Sigmoid colon (tissue), 7 donors: ENCODE measurements at places on chromosomes 5 and 9.

DNA sequence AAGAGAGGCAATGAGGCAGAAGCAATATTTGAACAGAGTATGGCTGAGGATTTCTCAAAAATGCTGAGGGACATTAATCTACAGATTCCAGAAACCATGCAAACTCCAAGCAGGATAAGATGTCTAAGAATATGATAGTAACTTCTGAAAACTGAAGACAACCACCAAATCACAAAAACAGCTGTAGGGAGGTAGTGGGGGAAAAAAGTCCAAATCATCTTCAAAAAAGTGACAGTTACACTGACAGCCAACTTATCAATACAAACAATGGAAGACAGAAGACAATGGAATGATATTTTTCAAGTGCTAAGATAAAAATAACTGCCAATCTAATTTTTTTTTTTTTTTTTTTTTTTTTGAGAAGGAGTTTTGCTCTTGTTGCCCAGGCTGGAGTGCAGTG is 30.5 kb downstream of the CMYA5 start:
- DNase-seq, result no peak

DNA sequence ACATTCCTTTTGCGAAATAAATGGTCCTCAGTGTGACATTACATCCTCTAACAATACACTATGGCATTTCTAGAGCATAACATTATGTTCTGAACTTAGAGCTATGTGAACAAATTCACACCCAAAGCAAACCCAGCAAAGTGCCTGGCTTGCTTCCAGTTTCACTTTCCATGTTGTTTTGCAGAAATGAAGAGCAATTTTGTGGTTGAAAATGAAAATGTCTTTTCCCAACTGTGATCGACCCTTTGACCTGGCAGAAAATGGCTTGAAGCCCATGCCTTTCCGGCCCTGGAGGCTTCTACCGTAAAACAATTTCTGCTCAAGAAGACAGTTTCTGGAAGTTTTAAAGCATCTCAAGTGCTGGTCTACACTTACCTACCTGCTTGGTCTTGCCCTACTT is 344.7 kb upstream of the RGMB start:
- DNase-seq, result no peak

DNA sequence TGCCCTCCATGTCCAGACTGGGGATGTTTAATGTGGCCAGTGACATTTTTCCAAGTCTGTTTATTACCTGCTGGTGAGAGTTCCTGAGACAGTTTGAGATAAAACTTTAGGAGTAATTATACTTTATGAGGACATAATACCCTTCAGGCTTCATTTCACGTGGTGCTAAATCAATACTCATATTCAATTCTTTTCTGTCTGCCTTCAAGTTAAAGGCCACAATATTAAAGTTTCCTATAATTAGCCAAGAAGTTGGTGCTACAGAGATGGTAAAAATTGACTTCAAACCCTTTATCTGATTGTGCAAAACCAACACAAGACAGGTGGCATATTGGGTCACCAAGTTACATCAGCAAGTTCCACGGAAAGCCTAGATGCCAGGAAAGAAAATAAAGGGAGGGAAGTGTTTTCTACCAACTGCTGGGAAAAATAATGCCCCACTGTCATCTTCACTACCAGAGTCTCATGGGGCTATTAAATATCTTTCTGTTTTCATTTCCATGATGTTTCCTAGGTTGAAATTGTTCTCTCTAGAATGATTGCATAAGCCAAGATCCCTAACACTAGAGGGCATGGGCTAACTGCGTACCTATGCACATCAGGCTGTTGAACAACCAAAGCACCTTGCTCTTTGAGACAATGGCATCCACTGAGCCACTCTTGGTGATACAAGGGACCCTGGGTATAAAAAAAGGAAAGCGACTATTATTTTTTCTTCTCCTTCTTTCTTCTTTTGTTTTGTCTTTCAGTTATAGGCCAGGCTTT is 68.7 kb downstream of the INSYN2B start:
- DNase-seq, result no peak

- no peak for DNase-seq
Measured at GRCh38 chr9:38718148-38718547, 1.8 kb downstream of the FAM240B start.

DNA sequence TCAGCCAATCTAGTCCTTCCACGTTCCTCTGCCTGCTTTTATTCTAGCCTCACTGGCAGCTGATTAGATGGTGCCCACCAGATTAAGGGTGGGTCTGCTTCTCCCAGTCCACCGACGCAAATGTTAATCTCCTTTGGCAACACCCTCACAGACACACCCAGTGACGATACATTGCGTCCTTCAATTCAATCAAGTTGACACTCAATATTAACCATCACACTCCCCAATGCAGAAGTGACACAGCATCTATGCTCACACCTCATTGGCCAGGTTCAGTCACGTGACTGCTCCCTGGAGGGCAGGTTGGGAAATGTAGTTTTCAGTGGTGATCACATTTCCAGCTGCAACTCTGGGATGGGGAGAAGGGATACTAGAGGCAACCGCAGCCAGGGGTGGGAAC is 13.0 kb downstream of the SUSD3 start:
- DNase-seq, result no peak

- no peak for DNase-seq
Measured at GRCh38 chr5:140602147-140602546, 30.8 kb downstream of the CD14 start.

- no peak for DNase-seq
Measured at GRCh38 chr9:77011973-77012821, 7.3 kb upstream of the FOXB2 start.

DNA sequence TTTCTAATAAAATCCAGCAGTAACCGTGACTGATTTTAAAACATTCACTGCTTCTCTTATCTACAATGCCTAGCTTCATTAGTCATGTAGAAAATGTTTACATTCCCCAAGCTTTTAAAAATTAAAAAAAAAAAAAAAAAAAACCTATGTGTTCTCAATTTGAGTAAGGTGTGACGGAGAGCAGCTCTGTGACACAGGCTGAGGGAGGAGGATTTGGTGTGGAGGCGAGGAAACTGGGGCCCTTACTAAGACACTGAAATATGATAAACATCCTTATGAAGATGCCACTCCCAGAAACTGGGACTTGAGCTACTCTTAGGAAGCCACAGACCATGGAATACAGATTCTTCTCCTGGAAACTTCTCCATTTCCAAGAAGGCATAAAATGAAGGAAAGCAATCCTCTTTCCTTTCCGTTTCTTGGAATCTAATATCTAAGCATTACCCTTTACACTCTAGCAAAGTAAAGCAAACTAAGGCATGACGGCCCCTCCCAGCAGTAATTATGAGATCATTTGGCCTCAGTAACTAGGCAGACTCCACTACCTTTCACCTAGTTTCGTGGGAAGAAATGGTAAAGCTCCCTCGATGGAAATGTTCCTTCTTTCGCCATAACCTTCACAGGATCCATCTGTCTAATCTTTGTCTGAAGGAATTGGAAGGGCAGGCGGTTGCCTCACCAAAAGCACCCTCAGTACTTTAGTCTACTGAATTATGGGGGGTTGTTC is 23.5 kb downstream of the GRAMD2B start:
- peak; percentile 21 for DNase-seq

DNA sequence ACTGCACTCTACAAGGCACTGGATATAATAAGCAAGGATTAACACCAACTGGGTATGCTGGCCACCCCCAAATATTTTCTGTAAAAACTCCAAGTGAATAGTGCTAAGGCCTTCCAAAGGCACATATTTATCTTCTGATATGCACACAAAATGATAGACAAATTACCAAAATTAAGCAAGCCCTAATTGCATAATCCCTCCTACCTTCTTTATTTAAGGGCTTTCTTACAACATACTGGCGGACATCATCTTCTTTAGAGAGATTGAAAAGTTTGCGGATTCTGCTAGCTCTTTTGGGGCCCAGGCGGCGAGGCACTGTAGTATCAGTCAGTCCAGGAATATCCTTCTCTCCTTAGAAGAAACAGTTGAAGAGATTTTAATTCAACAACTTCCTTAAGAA is 1.9 kb downstream of the RPS6 start:
- no peak for DNase-seq

DNA sequence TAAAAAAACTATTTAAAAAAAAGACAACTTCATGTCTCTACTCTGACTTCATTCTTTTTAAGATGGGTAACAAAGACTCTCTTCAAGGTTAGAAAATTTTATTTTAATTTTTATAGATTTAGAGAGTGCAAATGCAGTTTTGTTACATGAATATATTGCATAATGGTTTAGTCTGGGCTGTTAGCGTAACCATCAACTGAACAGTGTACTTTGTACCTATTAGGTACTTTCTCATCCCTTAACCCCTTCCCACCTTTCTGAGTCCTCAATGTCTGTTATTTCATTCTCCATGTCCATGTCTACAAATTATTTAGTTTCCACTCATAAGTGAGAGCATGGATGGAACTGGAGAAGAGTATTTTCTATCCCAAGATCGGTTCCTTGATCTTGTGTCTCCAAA is 16.8 kb downstream of the TLR4 start:
- DNase-seq, result no peak

- no peak for DNase-seq
Measured at GRCh38 chr9:136124976-136125692, 6.5 kb upstream of the TMEM250 start.

- no peak for DNase-seq
Measured at GRCh38 chr5:104199771-104200170, 637.2 kb upstream of the NUDT12 start.

GRCh38 chr5:96963267-96963666 is 27.4 kb downstream of the LNPEP start:
- DNase-seq, result peak; percentile 75

GRCh38 chr9:137739371-137740309 is 120.8 kb downstream of the EHMT1 start:
- DNase-seq, result no peak

GRCh38 chr5:87686018-87686417 is 273.3 kb upstream of the CCNH start:
- no peak for DNase-seq

GRCh38 chr5:107889387-107889786 is 218.7 kb upstream of the EFNA5 start:
- no peak for DNase-seq

- DNase-seq, result no peak
Measured at GRCh38 chr5:9596171-9596780, 33.9 kb downstream of the TAS2R1 start.

- no peak for DNase-seq
Measured at GRCh38 chr9:82447343-82447742, 458.8 kb downstream of the SPATA31D1 start.

GRCh38 chr9:4242239-4242638 is 57.6 kb downstream of the GLIS3 start:
- no peak for DNase-seq

DNA sequence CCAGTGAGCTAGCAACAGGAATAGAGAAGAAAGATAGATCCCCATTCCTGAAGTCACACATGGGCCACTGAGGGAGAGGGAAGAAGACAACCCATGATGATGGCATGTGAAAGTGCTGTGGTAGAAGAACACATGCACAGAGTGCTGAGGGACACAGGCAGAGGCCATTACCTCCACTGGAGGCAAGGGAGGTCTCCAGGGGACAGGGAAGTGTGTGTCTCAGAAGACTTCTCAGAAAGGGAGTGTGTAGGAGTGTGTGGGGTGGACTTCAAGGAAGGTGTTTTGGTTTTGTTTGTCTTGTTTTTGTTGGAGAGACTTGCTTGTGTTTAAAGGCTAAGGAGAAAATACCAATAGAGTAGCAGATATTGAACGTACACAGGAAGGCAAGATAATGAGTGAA is 77.0 kb upstream of the SMARCA2 start:
- no peak for DNase-seq

GRCh38 chr9:111937781-111938426 is 41.3 kb downstream of the UGCG start:
- DNase-seq, result no peak

GRCh38 chr5:16921211-16921610 is 14.9 kb downstream of the MYO10 start:
- DNase-seq, result no peak

DNA sequence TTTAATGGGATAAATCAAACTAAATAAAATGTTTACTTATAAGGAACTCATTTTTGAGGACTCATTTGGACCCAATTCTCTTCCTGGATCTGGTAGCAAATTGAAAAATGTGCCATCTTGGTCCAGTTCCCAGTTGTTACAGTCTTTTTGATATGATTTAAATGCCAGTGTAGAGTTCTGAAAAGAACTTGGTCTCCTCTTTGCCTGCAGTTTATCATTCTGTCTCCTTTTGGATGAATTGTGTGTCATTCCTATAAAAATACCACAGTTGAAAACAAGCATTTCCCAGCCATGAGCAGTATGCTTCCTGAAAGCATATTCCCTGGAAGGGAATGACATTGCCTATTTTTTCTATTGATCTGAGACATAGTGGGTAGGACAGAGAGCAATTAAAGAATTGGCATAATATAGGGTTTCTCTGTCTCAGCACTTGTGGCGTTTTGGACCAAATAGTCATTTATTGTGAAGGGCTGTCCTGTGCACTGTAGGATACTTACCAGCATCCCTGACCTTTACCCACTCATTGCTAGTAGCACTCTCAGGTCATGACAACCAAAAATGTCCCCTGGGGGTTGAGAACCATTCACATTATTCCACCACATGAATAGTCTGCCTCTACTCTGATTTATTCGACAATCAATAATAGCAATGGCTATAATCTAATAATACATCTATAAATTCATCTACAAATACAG is 181.8 kb downstream of the NXNL2 start:
- DNase-seq, result no peak

- peak; percentile 46 for DNase-seq
Measured at GRCh38 chr9:137478613-137478961, 19.5 kb upstream of the NSMF start.

GRCh38 chr9:113807173-113808061 is 68.7 kb upstream of the ZNF618 start:
- DNase-seq, result peak; percentile 75

GRCh38 chr5:58963361-58963760 is 380.5 kb downstream of the RAB3C start:
- DNase-seq, result no peak

GRCh38 chr9:128124873-128125579 is 2.5 kb downstream of the PTGES2 start:
- peak; percentile 80 for DNase-seq

GRCh38 chr9:70262948-70263347 is 4.2 kb downstream of the SMC5 start:
- DNase-seq, result no peak

DNA sequence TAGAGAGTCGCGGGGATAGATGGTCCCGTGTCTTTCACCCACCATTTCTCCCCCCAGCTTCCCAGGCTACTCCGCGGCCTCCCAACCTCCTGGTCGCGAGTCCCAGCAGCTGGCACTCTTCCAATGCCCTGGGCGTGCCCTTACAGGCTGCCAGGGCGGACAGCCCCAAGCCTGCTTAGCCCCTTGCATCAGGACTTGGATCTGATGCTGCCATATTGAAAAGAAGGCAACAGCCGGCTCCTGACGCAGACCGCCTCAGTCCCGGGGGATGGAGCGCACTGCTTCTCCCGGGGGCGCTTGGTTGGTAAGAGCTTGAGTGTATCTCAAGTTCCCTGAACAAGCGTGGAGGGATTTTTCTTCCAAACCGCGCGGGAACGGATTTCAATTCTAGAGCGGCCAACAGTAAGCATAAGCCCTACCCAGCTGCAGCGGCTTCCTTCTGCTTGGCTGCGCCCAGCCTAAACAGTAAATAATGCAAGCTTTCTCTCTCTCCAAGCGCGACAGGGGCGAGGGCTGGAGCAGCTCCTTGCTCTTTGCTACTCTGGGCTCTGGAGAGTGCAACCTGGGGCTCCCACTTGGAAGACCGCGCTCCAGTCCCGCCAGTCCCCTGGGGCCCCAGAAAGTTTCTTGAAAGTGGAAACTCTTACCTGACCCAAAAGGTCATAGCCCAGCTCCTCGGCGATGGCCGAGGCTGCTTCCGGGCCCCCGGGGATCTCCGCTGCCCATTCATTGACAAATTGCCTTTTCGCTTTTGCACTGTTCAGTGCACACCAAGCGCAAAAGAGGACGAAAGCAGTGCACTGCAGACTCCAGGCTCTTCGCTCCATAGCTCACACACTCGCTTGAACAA is 607 bp downstream of the PCSK1 start:
- DNase-seq, result no peak
